ENCODE measurements at places on chromosomes 3 and 15.

- DNase-seq: no peak
Measured at GRCh38 chr3:126307591-126308393, 49.4 kb downstream of the KLF15 start.

GRCh38 chr3:190076601-190077394 is 43.9 kb downstream of the P3H2 start:
- no peak for DNase-seq

- DNase-seq: no peak
Measured at GRCh38 chr3:143286392-143287010, 166.9 kb downstream of the CHST2 start.

- DNase-seq: no peak
Measured at GRCh38 chr15:98905963-98906711, 101.5 kb downstream of the PGPEP1L start.

DNA sequence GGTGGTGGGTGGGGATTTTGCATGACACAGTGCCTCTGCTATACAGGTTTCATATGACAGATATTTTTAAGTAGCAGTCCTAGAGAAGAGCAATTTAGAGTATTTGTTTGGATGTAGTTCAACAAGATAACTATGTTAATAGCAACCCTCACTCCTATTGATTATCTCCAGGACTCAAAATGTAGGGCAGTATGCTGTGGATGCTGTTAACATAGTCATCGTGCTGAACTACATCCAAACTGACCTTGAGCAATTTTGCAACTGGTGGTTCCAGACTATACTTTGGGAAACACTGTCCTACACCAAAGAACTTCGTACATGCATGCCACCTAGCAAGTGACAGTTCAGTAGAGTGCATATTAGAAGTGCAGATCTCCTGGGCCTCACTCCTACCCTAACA is 117.6 kb downstream of the IL5RA start:
- DNase-seq: no peak

DNA sequence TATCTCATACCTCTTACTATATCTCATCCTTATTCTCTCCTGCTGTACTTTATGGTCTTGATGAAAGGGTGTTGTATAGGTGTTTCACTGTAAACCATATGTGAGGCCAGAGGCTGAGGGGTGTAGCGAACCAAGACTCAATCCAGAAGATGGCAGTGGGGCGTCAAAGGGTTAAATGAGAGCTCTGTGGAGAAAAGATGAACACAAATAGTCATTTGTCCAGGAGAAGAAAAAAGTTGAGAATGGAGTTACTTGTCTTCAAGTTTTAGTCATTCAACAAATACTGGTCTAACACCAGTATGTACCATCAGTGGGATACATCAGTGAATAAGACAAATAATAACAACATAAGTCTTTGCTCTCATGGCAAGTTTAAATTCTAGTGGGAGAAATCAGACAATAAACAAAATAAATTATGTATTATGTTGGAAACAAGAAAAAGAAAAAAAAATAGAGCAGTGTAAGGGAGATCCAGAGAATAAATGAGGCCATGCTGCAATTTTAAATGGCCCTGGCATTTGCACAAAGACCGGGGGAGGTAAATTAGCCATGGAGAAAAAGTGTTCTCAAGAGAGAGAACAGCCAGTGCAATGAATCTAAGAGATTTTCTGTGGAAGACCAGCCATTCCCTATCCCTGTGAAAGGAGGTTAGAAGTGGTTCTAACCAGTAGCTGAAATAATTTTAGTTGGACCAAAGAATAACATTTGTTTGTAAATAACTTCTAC is 77.0 kb upstream of the UMPS start:
- no peak for DNase-seq

- DNase-seq: no peak
Measured at GRCh38 chr3:146189519-146190173, 28.7 kb upstream of the PLOD2 start.

DNA sequence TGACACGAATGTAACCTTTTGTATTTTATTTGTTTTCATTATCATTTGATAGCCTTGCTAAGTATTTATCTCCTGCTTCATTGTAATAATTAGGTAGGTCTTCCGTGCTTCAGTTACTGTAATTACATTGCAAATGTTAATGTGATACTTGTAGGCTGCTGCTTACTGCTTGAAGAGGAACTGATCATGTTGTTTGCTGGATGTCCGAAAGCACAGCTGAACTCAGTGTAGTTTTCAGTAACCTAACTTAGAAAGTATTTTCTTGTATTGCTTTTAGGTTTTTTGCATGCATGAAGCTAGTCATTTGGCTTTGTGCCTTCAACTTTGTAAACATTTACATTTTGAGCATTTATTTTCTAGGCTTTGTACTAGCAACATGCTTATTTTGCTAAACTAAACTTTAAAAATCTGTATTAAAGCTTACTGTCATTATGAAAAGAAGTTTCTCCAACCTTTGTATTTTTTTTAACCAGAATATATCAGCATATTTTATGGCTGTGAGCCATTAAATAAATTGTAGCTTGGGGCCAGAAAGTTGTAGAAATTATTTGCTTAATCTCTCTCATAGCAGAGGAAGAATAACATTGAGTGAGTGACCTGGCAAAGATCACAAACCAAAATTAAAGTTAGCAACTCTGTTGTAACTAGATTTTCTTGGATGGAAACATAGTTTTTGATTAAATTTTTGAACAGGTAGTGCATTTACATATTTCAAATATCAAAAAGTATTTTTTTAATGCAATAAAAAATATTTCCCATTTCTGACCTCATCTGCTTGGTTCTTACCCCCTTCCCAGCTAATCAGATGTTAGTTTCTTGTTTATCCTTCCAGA is 30.7 kb downstream of the SACM1L start:
- no peak for DNase-seq

DNA sequence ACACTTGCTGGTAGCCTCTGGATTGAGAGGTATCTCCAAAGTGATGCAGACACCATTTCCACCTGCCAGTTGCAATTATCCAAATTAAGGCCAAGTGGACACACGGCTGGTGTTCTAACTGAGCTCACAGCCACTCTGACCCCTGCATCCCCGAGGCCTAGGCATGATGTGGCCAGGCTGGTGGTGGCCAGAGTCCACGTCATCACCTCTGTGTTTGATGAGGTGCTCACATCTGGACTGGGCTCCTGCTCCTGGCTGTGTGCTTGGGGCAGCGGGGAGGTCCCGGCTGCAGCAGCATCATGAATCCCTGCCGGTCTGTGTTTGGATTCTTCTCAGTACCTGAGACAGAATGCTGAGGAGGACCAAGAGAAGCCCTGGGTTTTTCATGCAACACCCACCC is 4.9 kb downstream of the OXTR start:
- no peak for DNase-seq

- DNase-seq: no peak
Measured at GRCh38 chr3:44077267-44077666, 164.4 kb upstream of the TOPAZ1 start.

DNA sequence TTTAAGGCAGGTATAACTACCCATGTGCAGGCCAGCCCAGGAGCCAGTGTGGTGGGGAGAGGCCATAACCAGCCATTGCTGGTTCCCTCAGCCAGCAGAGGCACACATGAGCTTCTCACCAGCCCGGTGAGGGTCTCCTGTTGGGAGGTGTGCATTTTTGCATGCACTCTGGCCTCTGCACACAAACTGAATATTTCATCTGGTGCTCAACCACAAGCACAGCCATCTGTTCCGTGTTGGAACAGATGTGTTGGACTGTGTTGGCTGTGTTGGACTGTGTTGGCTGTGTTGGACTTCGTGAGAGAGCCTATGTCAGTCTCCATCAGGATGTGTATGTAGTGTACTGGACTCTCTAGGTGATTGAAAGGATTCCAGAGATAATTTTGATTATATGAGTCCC is 67.2 kb downstream of the RPL39L start:
- no peak for DNase-seq

DNA sequence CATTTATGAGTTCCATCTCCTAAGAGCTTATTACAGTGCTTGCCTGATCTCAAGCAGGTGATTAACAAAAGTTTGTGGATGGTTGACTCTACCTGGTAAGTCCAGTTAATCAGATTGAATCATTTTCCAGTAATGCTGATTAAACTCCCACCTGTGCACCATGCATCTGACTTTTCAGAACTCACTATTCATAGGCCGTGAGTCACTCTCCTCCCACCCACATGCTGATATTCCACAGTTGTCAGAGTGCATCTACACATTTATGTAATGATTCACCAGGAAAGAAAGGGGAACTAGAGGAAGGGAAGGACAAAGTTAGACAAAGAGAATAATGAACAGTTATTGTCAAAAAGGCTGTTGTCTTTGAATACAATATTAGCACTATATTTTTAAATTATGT is 106.2 kb upstream of the UBE3A start:
- DNase-seq: no peak

DNA sequence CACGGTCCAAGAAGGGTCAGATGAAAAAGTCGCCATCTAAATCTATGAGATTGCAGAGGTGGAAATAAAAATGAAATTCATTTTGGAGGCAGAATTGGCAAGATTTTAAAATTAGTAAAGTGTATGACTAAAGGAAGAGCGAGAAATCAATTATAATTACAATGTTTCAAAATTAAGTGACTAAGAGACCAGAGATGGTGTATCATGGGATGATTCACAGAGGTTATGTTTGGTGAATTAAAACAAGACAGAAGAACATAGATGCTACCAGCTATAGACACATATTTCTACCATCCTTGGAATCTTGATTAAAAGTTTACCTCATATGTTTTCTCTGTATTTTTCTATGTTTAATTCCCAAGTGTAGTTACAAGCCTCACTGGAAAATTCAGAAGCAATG is 308.9 kb upstream of the DNAJC19 start:
- no peak for DNase-seq

GRCh38 chr3:48413611-48414010 is 16.3 kb downstream of the PLXNB1 start:
- DNase-seq: no peak

DNA sequence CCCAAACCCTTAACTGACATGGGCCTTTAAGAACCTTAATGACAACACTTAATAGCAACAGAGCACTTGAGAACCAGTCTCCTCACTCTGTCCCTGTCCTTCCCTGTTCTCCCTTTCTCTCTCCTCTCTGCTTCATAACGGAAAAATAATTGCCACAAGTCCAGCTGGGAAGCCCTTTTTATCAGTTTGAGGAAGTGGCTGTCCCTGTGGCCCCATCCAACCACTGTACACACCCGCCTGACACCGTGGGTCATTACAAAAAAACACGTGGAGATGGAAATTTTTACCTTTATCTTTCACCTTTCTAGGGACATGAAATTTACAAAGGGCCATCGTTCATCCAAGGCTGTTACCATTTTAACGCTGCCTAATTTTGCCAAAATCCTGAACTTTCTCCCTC is 49.9 kb downstream of the PGPEP1L start:
- DNase-seq: no peak

DNA sequence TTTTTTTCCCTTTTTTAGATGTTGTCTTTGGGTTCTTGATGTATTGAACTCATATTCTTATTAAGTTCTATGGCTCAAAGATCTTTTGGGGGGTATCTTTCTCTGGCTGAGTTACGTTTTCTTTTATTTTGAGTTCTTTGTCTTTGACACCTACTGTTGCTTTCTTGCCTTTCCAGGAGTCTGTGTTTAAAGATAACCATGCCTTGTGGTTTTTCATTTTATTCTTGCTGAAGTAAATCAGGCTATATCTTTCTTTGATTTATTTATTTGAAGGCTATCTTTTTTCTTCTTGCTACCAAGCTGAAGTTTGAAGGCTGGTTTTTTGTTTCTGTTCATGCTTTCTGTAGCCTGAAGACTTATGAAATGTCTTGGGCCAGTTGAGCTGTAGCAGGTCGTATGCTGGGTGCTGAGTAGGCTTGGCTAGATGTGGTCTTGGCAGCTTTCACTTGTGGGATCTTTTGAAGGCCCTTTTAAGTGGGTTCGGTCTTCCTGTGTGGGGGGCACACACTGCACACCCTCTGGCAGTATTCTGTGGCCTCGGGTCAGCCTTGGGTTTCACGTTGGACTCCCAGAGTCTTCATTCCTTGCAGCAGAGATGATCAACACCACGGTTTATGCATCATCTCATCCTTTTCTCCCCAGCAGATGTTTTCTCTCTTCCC is 17.5 kb downstream of the SLCO3A1 start:
- no peak for DNase-seq

GRCh38 chr3:40869013-40869412 is 330.3 kb upstream of the CTNNB1 start:
- no peak for DNase-seq

DNA sequence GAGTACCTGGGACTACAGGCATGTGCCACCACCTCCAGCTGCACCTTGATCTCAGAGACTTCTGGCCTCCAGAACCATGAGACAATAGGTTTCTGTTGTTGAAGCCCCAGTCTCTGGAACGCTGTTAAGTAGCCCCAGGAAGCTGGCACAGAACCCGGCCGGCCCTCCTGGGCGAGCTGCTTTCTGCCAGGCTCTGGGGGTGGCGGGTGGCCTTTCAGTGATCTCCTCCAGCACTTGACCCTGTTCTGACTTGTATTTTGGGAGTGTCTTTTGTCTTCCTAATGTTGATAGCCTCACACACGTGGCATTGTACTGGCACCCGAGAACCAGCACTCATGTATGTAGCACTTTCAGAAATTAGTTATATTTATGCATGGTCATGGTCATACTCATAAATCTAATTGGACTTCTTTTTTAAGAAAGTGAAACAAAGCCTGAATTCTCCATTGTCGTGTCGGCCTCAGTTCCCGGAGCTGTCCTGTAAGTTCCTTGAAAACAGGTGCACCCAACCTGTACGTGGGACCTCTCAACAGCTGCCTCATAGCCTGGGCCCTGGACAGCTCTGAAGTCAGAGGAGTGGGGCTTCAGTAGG is 74.0 kb downstream of the TFRC start:
- no peak for DNase-seq

DNA sequence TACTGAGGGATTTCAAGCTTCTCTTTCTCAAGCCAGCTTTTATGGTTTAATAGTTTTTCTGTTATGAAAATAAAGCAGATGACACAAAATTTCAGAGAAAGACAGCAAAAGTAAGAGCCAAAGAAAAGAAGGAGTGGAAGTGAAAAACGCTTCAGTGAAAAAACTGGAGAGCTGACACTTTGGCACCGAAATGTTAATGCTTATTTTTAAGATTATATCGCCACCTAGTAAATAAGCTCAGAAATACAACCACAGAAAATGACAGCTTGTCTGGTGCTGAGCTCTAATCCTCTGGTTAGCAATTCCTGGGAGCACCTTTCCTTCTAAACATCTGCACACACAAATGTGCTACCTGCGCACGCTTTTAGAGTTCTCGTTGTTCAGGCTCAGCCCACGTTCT is 101.6 kb downstream of the ZPLD1 start:
- no peak for DNase-seq

DNA sequence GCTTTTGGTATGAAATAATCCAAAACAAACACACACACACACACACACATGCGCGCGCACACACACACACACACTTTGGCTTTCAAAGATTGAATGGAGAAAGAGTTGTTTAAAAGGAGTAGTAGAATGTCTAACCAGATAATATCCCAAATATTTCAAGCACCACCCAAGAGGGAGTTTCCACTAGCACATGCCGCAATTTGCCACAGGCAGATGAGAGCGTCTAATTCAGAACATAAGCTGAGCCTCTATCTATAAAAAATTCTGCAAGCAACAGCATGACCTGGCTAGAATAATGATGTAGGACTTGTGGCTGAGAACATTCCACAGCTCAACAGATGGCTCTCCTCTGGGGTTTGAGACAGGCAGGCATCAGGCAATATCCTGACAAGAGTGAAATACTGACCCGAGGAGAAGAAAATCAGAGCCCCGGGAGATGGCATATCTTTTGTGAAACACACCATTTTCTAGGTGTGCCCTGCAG is 302.5 kb upstream of the GADL1 start:
- no peak for DNase-seq

- DNase-seq: no peak
Measured at GRCh38 chr3:112894258-112894657, 47.6 kb upstream of the CD200R1L start.

GRCh38 chr3:37626736-37627565 is 234.7 kb upstream of the CTDSPL start:
- no peak for DNase-seq
